T-helper 2 cell treated with Interferon-gamma antibody and Interleukin-4, amounts not matched to agents 5 μg/mL and 100 μg/mL, for 36 hours (primary cell): ENCODE measurements at places on chromosomes 3 and 15.

GRCh38 chr15:73608941-73609340 is 24.2 kb downstream of the NPTN start:
- no peak for DNase-seq

DNA sequence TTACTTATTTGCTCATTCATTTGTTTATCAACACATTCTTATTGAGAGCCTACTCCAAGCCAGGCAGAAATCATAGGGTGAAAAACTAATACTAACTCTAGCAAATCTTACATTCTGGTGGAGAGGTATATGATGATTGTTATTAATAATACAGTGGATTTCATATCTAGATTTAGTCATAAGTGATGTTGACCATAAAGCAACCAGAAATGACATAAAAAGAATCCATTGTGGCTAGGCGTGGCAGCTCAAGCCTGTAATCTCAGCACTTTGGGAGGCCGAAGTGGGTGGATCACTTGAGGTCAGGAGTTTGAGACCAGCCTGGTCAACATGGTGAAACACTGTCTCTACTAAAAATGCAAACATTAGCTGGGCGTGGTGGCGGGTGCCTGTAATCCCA is 26.2 kb upstream of the IL20RB start:
- no peak for DNase-seq

GRCh38 chr3:157176934-157177333 is 17.0 kb upstream of the CCNL1 start:
- no peak for DNase-seq

- no peak for DNase-seq
Observed at GRCh38 chr15:77727635-77728304, 95.1 kb upstream of the LINGO1 start.

DNA sequence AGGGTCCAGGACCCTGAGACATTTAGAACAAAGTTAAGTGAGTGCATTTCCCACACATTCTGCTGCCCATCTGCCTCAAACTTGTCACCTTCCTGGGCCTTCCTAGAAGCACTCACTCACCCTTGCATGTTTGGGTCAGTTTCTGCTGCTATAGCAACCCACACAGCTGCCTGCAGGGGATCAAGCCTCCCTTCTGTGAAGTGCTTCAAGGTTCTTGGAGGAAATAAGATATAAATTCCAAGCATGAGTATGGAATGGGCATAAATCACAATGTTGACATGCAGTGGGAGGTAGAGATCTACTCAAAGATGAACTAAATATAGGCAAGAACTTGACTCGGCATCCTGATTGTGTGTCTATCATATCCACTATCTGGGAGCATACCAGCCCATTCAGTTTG is 140.4 kb downstream of the SLC9A9 start:
- no peak for DNase-seq

DNA sequence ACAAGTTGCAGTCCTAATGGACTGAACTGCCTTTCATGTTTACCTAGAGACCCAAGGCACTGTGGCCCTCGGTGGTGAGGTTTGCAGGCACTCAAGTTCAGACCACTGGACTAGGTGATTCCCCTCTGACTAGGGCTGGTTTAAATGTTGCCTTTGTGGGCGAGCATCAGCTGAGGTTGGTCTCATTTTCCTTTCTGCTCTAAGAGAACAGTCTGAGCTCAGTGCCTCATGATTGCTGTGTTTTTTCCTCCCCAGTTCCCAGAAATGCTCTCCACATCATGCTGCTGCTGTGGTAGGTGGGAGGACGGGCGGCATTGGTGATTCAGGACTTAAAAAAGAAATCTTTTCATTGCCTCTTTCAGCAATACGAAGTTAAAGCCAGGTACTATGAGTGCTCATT is 237.2 kb downstream of the MBNL1 start:
- peak; percentile 67 for DNase-seq
